Body of pancreas (tissue), 4 donors: ENCODE measurements at places on chromosomes 16 and 17.
A peak's percentile ranks its signal among the peaks of the same experiment; 100 is the strongest.

- no peak overlapping the region for H3K27ac ChIP-seq
- H3K27me3 ChIP-seq: peaks cover 18% of the 10 kb centered on the region
- H3K4me1 ChIP-seq: peaks cover 30% of the 10 kb centered on the region
- no peak overlapping the region for H3K4me3 ChIP-seq
- no peaks in the 10 kb centered on the region for H3K36me3 ChIP-seq
Observed at GRCh38 chr16:2782583-2783351, 4.6 kb downstream of the PRSS33 start.

DNA sequence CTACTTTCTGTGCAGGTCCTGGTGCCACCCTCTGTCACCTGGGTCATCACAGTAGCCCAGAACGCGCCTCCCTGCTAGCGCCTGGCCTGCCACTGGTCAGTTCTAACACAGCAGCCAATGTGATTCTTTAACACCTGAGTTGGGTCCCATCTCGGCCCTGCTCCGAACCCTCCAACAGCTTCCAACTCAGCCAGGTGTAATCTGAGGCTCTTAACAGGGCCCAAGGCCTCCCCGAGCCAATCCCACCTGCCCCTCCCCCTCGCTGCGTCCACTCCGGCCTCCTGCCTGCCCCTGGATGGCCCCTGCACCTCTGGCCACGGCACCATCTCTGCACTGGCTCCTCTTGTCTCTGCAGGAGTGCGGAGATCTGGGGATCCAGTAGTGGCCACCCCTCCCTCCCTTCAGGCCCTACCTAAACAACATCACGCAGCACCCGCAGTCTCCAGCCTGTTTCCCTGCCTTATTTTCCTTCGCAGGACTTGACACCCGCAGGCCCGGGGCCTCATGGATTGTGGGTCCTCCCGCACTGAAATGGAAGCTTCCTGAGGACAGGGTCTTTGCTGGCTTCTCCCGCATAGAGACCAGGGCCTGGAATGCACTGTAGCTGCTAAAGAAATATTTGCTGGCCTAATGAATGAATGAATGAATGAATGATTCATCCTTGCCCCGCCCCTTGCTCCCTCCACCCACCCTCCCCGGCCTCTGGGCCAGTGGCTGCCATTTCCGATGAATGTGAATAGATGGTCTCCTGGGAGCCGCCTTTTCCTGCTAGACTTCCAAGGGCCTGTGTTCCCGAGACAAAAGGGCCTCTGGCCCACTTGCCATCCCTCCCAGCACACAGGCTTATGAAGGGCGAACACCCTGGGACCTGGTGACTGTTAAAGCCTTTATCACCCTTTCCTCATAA is 174.8 kb upstream of the FOXF1 start:
- no peak overlapping the region for H3K27ac ChIP-seq
- H3K36me3 ChIP-seq: no peaks in the 10 kb centered on the region
- DNase-seq: no peak

GRCh38 chr16:80525420-80525819 is 15.4 kb upstream of the DYNLRB2 start:
- no peaks in the 10 kb centered on the region for H3K27me3 ChIP-seq
- H3K36me3 ChIP-seq: no peaks in the 10 kb centered on the region
- H3K4me3 ChIP-seq: no peak overlapping the region

DNA sequence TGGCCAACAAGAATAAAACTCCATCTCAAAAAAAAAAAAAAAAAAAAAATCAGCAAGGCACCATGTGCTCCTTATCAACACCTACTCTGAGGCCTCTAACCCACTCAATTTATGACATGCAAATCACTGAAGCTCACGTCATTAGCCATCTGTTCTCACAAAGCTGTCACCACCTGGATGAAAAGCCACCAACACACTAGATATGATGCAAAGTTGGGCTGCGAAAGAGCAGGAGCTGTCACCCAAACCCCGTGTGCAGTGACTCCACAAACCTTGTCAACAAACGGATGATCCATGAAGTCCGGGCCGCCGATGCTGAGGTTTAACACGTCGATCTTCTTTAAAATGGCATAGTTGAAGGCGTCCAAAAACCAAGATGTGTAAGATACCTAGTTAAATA is 25.3 kb downstream of the MBTPS1 start:
- H3K36me3 ChIP-seq: peaks cover 38% of the 10 kb centered on the region
- no peaks in the 10 kb centered on the region for H3K27me3 ChIP-seq
- no peak for DNase-seq
- no peak overlapping the region for H3K4me3 ChIP-seq

GRCh38 chr17:65202844-65203571 is 65.8 kb downstream of the RGS9 start:
- no peaks in the 10 kb centered on the region for H3K36me3 ChIP-seq
- H3K4me1 ChIP-seq: no peaks in the 10 kb centered on the region
- H3K27me3 ChIP-seq: no peaks in the 10 kb centered on the region
- no peak for DNase-seq

GRCh38 chr16:74573622-74574021 is 33.3 kb downstream of the GLG1 start:
- no peaks in the 10 kb centered on the region for H3K36me3 ChIP-seq
- no peak overlapping the region for H3K4me3 ChIP-seq
- H3K27ac ChIP-seq: no peak overlapping the region
- no peaks in the 10 kb centered on the region for H3K27me3 ChIP-seq
- peaks cover 56% of the 10 kb centered on the region for H3K4me1 ChIP-seq
- DNase-seq: no peak

GRCh38 chr16:57739756-57740422 is 4.3 kb downstream of the KATNB1 start:
- no peaks in the 10 kb centered on the region for H3K27me3 ChIP-seq
- H3K4me1 ChIP-seq: peaks cover 15% of the 10 kb centered on the region
- H3K27ac ChIP-seq: no peak overlapping the region
- no peak for DNase-seq
- H3K4me3 ChIP-seq: no peak overlapping the region

DNA sequence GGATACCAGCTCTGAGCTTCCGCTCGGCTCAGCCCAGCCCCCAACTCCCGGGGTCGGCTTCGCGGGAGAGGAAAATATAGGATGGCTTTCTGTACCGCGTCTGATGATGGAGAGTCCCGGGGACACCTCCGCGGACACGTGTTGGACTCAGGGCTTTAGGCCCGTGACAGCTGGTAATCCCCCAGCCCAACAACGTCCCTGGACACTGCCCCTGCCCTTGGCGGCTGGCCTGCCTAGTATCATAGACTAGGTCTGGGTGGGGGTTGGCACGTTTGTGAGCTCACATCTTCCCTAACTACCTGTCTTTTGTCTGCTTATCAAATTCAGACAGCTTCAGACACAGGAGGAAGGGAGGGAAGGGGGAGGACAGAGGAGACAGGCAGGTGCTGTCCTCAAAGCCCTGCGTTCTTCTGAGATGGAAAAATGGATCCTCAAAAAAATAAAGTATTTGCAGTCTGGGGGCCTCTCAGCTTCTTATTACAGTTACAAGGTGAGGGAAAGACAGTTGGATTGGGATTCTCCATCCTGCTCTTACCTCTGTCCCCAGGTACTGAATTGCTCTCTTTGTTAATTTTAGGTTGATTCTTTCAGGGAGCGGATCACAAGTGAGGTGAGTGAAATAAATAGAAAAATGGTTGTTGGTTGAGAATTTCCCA is 698 bp downstream of the PSME3 start:
- no peak for DNase-seq
- H3K4me3 ChIP-seq: peak overlapping the region; percentile 98
- H3K27me3 ChIP-seq: no peaks in the 10 kb centered on the region
- H3K27ac ChIP-seq: peak overlapping the region; percentile 69
- peaks cover 2% of the 10 kb centered on the region for H3K36me3 ChIP-seq

- H3K27me3 ChIP-seq: no peaks in the 10 kb centered on the region
- H3K27ac ChIP-seq: no peak overlapping the region
- H3K4me1 ChIP-seq: no peaks in the 10 kb centered on the region
- DNase-seq: no peak
- H3K36me3 ChIP-seq: peaks cover 14% of the 10 kb centered on the region
Observed at GRCh38 chr16:88588148-88588547, 17.9 kb downstream of the ZC3H18 start.

GRCh38 chr16:48317614-48318315 is 67.4 kb downstream of the SIAH1 start:
- no peaks in the 10 kb centered on the region for H3K36me3 ChIP-seq
- DNase-seq: no peak
- H3K4me1 ChIP-seq: peaks cover 4% of the 10 kb centered on the region
- no peak overlapping the region for H3K27ac ChIP-seq
- no peak overlapping the region for H3K4me3 ChIP-seq

- peaks cover 24% of the 10 kb centered on the region for H3K4me1 ChIP-seq
- H3K4me3 ChIP-seq: no peak overlapping the region
- no peaks in the 10 kb centered on the region for H3K36me3 ChIP-seq
- H3K27ac ChIP-seq: no peak overlapping the region
Observed at GRCh38 chr16:53711390-53711789, 7.4 kb downstream of the FTO start.

GRCh38 chr17:28227316-28228108 is 91.5 kb upstream of the TMEM97 start:
- H3K27ac ChIP-seq: peak overlapping the region; percentile 97
- peaks cover 50% of the 10 kb centered on the region for H3K4me1 ChIP-seq
- no peaks in the 10 kb centered on the region for H3K27me3 ChIP-seq
- no peaks in the 10 kb centered on the region for H3K36me3 ChIP-seq
- DNase-seq: peak; percentile 98
- H3K4me3 ChIP-seq: peak overlapping the region; percentile 39

- no peaks in the 10 kb centered on the region for H3K4me1 ChIP-seq
- H3K27ac ChIP-seq: no peak overlapping the region
- DNase-seq: no peak
- no peaks in the 10 kb centered on the region for H3K27me3 ChIP-seq
Observed at GRCh38 chr16:79887541-79888540, 287.3 kb upstream of the MAF start.

DNA sequence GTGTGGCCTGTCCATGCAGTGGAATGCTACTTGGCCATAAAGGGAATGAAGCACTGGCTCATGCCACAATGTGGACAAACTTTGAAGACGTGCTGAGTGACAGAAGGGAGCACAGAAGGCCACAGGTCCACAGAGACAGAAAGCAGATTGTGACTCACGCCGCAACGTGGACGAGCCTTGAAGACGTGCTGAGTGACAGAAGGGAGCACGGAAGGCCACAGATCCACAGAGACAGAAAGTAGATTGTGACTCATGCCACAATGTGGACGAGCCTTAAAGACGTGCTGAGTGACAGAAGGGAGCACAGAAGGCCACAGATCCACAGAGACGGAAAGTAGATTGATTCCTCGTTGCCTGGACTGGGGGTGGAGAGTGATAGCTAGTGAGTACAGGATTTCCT is 19.2 kb downstream of the ZC3H18 start:
- H3K36me3 ChIP-seq: no peaks in the 10 kb centered on the region
- H3K27me3 ChIP-seq: no peaks in the 10 kb centered on the region
- H3K27ac ChIP-seq: no peak overlapping the region
- no peaks in the 10 kb centered on the region for H3K4me1 ChIP-seq
- H3K4me3 ChIP-seq: no peak overlapping the region

- H3K36me3 ChIP-seq: no peaks in the 10 kb centered on the region
- H3K4me3 ChIP-seq: no peak overlapping the region
Observed at GRCh38 chr16:6861135-6861814, 471.4 kb upstream of the RBFOX1 start.
